Muscle of leg (tissue), 16 donors: ENCODE measurements at places on chromosomes 13 and 19. TPM values are rescaled to one million over a fixed set of nuclear protein-coding genes. Genes with fewer than 3 reads are reported as not detected.

DNA sequence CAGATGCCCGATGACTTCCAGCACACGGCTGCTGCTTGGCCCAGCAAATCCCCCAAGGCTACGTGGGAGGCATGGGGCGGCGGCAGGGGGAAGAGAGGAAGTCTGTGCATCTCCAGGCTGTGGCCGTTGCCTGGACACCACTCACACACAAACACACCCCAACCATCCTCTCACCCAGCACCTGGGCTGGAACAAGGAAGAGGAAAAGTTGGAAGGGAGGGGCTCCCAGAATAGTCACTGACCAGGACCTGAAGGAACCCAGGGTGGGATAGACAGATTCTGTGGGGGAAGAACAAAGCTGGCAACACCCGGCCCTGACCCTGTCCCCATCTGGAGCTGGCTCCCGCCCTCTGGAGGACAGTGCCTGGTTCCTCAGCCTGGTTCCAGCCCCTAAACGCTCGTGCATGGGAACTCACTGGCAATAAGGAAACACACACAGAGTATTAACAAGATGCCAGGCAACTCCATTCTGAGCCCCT lies 11.2 kb downstream of the PPP6R1 start:
- H3K4me1 ChIP-seq = peaks cover 9% of the 10 kb centered on the region

GRCh38 chr13:73412933-73413332 lies 354.1 kb downstream of the KLF5 start:
- H3K27ac ChIP-seq = no peak overlapping the region
- no peaks in the 10 kb centered on the region for H3K36me3 ChIP-seq
- H3K4me1 ChIP-seq = no peaks in the 10 kb centered on the region

DNA sequence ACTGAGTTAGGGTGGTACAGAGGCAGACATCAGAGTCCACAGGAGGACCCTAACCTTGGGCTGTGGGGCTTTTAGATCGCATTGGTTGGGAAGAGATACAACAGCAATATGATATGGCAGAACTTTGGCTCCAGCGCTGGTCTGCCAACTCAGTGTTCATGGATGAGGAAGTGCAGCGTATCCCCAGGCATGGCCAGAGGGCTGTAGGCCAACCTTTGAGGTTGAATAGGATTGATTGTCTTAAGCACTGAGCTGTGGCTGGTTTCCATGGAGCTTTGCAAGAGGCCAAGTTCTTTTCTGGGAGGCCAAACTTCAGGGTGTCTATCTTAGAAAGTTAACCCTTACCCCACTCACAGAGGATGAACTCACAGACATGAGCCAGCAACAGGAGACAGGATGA lies 144.1 kb upstream of the TMTC4 start:
- H3K27ac ChIP-seq = no peak overlapping the region
- no peak for DNase-seq
- no peaks in the 10 kb centered on the region for H3K4me1 ChIP-seq
- H3K4me3 ChIP-seq = no peak overlapping the region

GRCh38 chr13:74573654-74574053 lies 439.4 kb upstream of the KLF12 start:
- H3K4me3 ChIP-seq = no peak overlapping the region
- no peaks in the 10 kb centered on the region for H3K36me3 ChIP-seq
- H3K27me3 ChIP-seq = no peaks in the 10 kb centered on the region
- no peak for DNase-seq
- H3K27ac ChIP-seq = no peak overlapping the region
- peaks cover 12% of the 10 kb centered on the region for H3K4me1 ChIP-seq

DNA sequence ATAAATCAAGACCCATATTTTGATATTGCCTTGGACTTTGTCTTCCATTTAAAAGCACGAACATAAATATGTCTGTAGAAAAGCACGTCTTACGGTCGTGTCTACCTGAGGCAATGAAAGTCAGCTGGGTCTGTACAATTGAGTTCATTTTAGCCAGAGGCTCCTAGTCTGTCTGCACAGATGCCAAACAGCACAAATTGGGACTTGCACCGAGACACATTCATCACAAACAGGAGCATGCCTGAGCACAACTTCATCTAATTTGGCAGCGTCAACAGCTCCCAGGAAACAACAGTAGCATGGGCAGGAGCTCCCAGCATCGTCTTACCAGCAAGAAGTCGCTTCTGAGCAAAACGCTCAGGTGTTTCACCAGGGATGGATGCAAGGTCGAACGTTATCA lies 687.0 kb downstream of the EFNB2 start:
- no peak overlapping the region for H3K27ac ChIP-seq
- no peak for DNase-seq
- H3K27me3 ChIP-seq = no peaks in the 10 kb centered on the region
- H3K4me1 ChIP-seq = peaks cover 5% of the 10 kb centered on the region

DNA sequence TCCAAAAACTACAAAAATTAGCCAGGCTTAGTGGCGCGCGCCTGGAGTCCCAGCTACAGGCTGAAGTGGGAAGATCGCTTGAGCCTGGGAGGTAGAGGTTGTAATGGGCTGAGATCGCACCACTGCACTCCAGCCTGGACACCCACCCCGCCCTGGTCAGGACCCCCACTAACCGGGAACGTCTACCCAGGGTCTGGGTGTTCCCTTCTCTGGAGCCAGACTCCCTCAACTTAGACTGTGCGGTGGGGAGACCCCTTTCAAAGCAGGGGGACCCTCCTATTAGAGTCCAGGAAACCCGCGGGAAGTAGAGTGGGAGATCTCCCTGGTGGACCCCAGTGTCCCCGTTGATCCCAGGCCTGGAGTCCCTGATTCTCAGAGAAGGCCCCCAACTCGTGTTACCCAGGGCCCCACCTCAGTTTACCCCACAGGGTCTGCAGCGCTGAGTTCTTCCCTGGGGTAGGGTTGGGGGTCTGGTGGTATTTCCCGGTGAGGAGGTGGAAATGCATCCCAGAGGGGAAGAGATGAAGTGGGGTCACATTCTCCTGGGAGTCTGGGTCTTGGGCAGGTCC lies 6.1 kb upstream of the ARRDC2 start:
- H3K27ac ChIP-seq = peak overlapping the region; percentile 20
- no peaks in the 10 kb centered on the region for H3K36me3 ChIP-seq
- peaks cover 10% of the 10 kb centered on the region for H3K4me1 ChIP-seq
- H3K27me3 ChIP-seq = peaks cover 21% of the 10 kb centered on the region
- H3K4me3 ChIP-seq = peak overlapping the region; percentile 39

DNA sequence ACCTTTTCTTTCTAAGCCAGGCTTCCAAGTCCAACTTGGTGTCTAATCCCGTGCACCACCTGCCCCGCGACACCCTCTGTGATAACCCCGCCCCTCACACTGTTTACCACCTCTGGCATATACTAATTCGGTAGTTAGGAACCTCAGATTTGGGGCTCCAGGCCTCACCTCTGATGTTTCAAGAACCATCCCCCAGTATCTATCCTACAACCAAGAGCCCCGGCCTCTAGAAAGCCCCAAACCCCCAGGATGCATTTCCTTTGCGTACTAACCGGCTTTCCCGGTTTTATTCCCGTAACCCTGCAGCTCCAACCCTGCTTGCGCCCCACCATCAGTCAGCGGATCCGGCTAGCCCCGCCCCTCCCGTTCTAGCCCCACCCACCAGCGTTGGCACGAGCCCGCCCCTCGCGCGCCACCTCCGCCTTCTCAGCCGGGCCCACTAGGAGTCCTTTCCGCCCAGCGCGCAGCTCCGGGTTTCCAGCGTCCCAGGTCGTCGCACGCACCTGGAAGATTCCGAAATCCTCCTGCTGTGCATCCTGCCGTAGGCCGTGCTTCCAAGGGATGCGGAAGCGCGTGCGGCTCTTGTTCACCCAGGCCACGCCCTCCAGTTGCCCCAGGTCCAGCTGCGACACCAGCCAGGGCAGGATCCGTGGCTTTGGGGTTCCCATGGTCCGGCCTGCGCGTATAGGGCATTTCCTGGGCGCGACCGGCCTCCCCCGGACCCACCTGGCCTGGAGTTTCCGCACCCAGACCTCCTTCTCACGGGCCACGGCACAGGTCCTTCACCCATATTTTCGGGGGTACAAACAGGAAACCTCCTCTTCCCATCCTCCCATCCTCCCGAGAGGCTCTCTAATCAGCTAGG lies 1.3 kb downstream of the IRF3 start:
- peak overlapping the region; percentile 80 for H3K4me3 ChIP-seq
- DNase-seq = peak; percentile 82
- H3K36me3 ChIP-seq = peaks cover 47% of the 10 kb centered on the region

DNA sequence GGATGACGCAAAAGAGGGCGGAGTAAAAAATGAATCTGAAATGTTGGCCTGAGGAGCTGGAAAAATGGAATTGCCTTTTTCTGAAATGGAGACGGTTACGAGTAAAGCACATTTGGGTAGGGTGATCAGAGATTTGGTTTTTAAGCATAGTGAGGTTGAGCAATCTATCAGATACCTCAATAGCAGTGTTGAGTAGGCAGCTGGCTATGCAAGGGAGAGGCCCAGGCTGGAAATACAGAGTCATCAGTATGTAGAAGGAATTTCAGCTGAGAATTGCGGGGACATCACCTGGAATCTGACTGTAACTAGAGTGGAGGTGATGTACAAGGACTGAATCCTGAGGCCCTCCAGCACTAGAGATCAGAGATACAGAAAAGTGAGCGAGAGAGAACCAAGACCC lies 224.8 kb downstream of the LMO7 start:
- H3K27me3 ChIP-seq = no peaks in the 10 kb centered on the region
- no peak overlapping the region for H3K4me3 ChIP-seq
- H3K4me1 ChIP-seq = no peaks in the 10 kb centered on the region
- H3K27ac ChIP-seq = no peak overlapping the region

- no peaks in the 10 kb centered on the region for H3K4me1 ChIP-seq
- no peaks in the 10 kb centered on the region for H3K27me3 ChIP-seq
- no peak overlapping the region for H3K27ac ChIP-seq
Measured at GRCh38 chr13:23081901-23082300, 98.9 kb upstream of the SGCG start.

DNA sequence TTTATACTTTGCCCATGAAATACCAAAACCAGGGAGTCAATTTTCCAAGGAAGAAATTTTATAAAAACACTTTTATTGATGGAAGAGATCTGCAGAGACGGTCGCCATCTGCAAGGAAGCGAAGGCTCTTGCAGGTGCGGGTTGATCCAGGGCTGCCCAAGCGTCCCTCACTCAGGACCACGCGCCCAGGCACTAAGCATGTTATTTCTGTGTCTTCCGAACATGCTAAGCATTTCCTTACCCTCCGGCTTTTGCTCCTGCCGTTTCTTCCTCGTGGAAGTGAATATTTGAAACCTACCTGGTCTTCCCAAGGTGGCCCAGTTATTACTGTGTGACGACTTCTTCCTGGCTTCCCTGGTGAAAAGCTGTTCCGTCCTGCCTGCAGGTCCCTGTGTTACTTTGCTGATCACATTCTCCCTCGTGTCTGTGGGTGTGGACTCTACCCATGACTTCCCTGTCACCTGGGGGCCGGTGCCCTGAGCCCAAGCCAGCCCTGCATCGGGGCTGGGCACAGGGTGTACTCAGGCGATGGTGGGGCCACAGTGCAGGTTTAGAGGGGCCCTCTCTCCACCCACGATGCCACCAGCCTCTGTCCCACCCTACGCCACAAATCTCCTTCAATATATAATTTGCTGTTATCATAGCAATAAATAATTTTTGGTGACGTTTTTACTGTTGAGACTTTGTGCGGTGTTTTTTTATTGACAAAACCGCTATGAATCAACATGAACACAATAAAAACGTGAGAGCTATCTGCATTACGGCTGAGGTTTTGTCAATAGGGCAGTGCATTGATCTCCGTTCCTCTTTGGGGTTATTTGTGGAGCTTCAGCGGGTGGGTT lies 119.4 kb downstream of the URI1 start:
- no peak overlapping the region for H3K27ac ChIP-seq
- H3K4me3 ChIP-seq = no peak overlapping the region
- no peaks in the 10 kb centered on the region for H3K36me3 ChIP-seq
- H3K4me1 ChIP-seq = no peaks in the 10 kb centered on the region
- no peak for DNase-seq

DNA sequence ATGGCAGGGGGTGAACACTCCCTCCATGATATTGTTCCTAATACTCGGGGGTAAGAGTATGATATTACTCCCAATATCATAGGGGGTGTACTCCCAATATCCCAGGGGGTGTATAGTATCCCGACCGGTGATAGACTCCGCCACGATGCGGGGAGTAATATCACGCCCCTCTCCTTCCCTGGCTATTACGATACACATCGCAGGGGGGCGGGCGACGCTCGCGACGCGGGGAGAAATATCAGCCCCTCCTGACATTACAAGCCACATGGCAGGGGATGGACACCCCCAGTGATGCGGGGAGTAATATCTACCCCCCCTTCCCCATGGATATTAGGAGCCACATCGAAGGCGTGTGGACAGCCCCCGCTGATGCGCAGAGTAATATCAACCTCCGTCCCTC lies 3.2 kb upstream of the RGCC start:
- no peaks in the 10 kb centered on the region for H3K36me3 ChIP-seq
- no peak for DNase-seq
- H3K4me1 ChIP-seq = peaks cover 16% of the 10 kb centered on the region
- no peak overlapping the region for H3K27ac ChIP-seq
- H3K4me3 ChIP-seq = no peak overlapping the region

DNA sequence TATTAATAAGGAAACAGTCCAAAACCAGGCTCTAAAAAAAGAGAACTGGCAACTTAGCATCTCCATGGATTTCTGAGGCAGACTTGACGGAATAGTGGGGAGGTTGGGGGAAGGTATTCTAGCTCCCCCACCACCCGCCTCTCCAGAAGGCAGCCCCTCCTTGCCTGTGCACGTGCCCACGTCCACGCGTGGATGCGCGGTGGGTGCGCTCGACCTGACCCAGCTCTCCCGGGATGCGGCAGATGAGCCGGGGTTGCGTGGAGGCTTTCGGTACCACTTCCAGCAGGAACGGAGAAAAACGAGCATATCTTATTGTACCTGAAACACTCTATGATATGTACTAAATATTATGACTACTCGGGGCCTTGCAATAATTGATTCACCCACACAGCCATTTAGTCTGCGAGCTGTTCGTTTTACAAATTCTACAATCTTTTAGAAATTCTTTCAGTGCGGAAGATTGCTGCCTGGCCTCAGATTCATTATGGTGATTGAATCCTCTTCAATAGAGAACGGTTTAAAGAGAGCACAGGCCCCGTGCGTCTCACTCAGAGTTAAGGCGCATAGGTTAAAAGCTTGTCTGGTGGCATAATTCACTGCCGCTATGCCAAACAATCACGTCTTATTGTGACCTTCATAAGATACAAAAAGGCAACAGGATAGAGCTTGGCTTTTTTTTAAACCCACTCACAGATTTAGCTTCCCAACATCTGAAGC lies 117.9 kb downstream of the URI1 start:
- no peaks in the 10 kb centered on the region for H3K4me1 ChIP-seq
- no peak overlapping the region for H3K27ac ChIP-seq
- H3K27me3 ChIP-seq = no peaks in the 10 kb centered on the region
- DNase-seq = no peak
- H3K4me3 ChIP-seq = no peak overlapping the region

Gene ZFP30
- 13.4 TPM for polyA plus RNA-seq

Gene SULT2B1
- 0.28 TPM for polyA plus RNA-seq

Gene CACNG6
- polyA plus RNA-seq = 26.0 TPM
